ENCODE measurements at places on chromosomes 1 and 21. TPM values are rescaled to one million over a fixed set of nuclear protein-coding genes. Genes with fewer than 3 reads are reported as not detected.

GRCh38 chr1:191913260-191913977 is 244.8 kb upstream of the RGS18 start:
- no peak for DNase-seq

GRCh38 chr1:109298666-109299557 is 7.9 kb downstream of the MYBPHL start:
- no peak for DNase-seq

DNA sequence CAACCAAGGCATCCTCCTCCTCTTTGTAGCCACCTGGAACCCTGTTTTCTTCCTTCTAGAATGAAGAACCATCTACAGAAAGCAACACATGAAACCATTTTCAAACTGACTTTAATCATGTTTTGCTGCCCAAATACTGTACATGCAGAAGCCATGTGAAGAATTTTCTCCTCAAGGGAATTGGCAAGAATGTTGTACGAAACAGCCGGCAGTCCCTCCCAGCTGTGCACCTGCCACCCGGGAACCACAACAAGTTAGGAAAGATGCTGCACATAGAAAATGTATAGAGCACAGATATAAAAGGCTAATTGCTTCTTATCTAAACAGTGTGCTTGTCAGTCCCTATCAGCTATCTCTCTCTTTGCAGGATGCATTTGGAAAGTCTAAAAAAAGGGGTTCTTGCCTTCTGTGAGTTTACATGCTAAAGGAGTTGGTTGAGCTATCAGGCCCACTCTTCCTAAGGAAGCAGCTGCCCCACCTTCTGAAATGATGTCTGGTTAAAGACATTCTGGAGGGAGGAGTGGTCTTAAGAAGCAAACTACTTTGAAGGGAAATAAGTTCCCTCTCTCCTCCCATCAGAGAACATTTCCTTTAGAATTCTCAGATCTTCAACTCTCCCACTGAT is 44.8 kb downstream of the RIMS3 start:
- no peak for DNase-seq

GPR52 gene
- total RNA-seq: 12.9 TPM

GRCh38 chr1:228691926-228692325 is 43.4 kb upstream of the RHOU start:
- DNase-seq: no peak

DNA sequence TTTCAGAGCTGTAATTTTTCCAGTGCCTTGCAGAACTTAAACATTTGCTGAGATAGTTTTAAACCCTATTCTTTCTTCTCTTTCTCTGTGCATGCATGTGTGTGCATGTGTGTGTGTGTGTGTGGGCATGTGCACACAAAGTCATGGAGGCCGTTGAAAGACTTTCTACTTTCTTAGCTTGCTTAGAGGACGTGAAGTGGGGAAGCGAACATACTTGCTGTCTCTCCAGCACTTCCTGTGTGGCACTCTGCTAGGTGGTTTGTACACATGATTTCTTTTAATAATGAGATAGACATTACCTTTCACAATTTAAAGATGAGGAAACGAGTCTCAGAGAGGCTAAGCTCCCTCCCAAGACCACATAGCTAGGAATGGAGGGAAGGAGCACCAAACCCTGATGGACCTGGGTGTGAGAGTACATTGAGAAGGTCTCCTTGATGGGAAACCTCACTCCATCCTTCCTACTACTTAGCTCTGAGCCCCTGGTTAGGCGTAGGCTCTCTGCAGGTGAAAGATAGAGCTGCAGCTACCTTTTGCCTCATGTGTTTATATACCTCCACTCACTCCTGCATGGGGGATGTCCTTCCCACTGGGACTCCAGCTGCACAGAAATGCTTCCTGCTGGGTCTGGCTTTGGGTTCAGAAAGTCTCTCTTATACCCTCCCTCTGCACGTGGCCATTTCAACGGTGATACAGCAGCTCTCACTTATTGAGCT is 101.9 kb upstream of the USP24 start:
- DNase-seq: no peak

EXO5 gene
- 19.2 TPM for total RNA-seq

DNA sequence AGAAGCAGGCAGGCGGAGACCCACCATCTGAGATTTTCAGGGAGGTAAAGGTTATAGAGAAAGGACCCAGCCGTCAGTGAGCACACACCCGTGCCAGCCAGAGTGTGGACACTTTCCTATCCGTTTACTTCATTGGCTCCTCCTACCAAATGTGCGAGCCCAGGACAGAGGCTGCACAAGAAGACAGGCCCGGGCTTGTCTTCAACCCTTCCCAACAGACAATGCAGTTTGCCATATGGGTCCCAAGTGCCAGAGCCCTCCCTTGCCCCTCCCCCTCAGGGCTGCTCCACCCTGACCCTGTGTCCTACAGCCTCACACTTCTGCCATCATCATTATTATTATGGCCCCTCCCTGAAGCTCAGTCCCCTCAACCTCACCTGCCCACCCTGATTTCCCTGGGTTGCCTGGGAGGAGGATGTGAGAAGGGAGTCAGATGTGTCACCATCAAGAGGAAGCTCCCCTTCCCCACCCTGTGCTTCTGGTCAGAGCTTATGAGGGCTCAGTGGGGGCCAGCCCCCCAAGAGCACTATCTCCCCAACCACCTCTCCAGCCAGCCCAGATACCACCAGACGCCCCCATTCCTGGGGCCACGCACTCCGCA is 9.4 kb downstream of the LAPTM5 start:
- DNase-seq: peak; percentile 35

SRM gene
- 10.9 TPM for total RNA-seq

DNA sequence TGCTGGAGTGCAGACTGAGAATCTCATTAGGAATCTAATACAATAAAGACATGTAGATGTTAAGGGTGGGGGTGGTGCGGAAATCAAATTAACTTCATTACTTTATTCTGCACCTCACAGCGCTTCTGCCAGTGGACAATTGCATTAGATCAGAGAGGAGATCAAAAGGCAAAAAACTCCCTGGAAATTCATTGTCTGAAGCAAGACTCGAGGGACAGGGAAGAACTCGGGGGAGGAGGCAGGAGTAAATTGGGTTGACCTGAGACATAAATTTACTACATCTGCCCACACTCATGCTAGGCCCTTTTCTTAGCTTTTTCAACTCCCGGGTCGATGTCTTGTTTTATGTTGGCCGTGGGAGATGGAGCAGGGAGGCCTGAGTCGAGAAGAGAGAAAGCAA is 315.4 kb downstream of the SPATA17 start:
- no peak for DNase-seq

DNA sequence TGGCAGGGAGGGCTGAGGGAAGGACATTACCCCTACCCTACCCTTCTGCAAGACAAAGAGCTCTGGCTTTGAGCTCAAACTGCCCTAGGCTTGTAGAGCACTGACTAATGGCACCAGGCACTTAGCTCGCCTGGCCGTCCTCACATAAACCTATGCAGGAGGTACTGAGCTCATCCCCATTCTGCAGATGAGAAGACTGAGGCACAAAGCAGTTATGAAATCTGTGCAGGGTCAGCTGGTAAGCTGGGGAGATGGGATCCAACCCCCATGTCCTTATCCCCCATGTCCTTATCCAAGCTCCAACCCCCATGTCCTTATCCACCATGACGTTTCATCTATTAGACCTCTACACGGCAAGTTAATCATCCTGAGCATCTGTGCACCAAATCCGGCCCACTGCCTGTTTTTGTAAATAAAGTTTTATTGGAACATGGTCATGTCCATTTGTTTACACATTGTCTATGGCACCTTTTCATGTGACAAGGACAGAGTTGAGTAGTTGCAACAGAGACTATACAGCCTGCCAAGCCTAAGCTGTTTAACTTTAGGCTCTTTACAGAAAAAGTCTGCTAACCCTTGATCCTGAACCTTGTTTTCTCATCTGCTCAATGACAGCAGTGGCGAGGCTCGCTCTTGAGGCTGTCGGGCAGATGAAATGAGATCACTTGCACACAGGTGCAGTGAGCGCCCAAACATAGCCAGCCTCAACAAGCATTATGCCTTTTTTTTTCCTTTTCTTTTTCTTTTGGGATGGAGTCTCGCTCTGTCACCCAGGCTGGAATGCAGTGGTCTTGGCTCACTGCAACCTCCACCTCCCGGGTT is 86.8 kb downstream of the FBXO2 start:
- no peak for DNase-seq

PEX11B gene
- total RNA-seq: 30.9 TPM

DNA sequence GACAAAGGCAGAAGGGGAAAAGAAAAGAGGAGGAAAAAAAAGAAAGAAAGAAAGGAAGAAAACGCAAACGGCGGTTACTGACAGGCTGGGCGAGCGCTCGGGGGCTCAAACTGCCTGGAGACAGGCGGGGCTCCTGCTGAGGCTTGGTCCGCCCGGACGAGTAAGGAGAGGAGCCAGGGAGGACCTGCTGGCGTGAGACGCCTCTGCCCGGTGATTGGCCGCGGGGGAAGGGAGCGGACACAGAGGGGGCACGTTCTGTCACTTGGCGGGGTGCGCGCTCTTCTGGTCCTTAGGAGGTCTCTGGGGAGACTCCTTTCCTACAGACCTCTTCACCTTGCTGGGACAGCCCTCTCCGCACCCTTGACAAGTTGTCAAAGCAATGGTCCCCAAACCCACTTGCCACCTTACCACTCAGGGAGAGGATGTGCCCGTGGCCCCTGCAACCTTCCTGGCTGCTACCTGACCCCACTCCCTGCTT is 791 bp upstream of the PIK3R3 start:
- no peak for DNase-seq

CCDC181 gene
- 6.4 TPM for total RNA-seq

IFNLR1 gene
- 0.16 TPM for total RNA-seq

GRCh38 chr1:93636712-93637111 is 44.9 kb downstream of the BCAR3 start:
- DNase-seq: no peak

RNASEL gene
- total RNA-seq: 4.1 TPM

C1orf185 gene
- not detected for total RNA-seq

- DNase-seq: no peak
These were observed 10.8 kb downstream of the THEM4 start for GRCh38 chr1:151898519-151898991.
